GDM1 (cell line): ENCODE measurements at places on chromosomes 6 and 20.

GRCh38 chr20:17787816-17788215 is 88.0 kb downstream of the BANF2 start:
- no peak for DNase-seq

DNA sequence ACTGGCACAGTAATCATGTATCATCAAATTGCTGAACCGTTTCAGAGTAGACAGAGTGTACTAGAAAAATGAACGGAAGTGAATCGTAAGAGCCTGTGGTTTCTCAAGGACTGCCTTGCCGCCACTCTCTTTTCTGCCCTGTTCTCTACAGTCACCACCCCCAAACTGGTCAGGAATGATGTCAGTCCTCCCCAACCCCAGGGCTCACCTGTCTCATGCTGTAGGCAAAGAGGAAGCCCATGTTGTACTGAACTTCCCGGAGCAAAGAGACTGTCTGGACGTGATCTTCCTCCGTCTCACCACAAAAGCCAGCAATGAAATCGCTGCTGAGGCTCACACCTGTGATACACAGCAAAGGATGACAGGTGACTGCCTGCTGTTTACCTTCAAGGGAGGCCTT is 31.0 kb downstream of the CDK5RAP1 start:
- no peak for DNase-seq

DNA sequence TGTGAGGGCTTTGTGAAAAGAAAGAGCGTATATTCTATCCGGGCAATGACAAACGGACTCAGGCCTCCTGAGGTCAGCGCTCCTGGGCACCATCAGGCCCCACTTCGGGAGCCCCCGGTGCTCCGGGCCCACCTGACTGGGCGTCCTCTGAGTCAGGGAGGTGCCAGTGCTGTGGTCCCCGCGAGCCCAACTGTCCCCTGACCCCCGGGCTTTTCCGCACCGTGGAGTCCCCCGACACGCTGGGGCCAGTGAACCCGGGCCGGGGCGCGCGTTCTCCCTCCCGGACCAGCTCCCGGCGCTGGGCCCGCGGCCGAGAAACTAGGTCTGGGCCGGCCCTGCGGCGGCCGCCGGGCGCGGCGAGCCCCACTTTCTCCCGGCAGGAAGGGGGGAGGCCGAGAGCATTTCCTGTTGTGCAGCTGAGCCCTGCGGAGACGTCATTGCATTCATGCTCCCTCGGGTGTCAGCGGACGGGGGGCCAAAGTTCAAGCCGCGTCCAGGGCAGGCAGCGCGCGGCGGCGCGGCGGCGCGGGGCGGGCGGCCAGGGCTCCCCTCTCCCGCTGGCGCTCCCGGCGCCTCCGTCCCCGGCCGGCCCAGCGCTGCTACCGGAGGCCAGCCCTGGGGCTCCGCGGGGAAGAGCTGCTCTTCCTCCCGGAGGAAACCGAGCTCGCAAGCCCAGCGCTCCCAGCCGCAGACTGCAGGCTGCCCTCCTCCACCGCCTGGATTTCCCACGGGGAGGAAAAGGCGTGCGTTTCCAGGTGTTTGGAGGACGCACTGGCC is 18.3 kb downstream of the HIVEP2 start:
- DNase-seq: no peak

DNA sequence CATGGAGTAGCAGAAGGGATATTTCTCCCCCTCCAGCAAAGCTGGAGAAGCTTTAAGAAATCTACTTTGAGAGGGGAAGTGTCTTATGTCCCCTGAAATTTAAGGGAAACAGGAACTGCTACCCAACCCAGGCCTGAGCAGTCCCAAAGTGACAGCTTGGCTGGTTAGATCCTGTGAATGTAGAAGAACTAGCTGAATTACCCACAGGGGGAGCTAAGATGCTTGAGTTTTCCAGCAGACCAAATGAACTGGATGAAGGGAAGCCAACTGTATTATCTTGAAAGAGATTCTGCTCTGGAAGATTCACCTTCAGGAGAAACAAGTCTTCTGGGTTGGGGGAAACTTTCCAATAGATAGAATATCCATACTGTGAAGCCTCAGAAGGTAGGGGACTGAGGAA is 303.3 kb upstream of the MMS22L start:
- no peak for DNase-seq

- no peak for DNase-seq
Observed at GRCh38 chr6:91144126-91144525, 557.3 kb upstream of the MAP3K7 start.

- no peak for DNase-seq
Observed at GRCh38 chr6:42864602-42865001, 14.8 kb upstream of the RPL7L1 start.

GRCh38 chr20:33291830-33292355 is 8.9 kb downstream of the BPIFB1 start:
- DNase-seq: no peak

DNA sequence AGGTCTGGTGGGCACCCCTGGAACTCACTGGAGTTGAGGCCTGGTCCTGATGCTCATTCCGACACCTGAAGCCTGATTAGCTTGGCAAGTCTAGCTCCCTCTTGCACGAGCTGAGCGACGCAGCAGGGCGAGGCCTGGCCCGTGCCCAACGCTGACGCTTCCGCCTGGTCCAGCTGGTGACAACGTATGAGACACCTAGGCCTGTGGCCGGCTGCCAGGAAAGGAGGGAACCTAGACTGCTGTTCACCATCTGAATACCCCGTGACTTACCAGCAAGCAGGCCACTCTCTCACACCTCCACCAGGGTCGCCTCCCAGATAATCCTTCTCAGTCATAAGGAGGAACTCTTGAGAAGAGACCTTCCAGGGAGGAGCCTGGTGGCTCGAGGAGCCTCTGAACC is 24.5 kb downstream of the YTHDF1 start:
- no peak for DNase-seq

DNA sequence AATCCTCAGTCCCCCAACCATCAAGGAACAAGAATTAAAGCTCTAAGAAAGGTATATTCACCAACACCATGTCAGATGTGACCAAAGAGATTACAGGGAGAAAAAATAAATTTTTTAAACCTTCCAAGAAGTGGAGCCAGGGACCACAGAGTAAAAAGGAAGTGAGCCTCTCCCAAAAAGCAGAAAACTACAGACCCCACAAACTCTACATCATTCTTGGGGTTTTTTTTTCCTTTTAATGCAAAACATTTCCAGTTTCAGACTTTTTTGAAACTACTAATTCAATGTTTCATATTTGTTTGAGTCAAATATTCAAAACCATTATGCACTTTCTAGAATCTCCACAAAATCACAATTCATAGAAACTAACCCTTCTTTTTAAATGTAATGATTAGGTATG is 6.8 kb upstream of the IL17F start:
- no peak for DNase-seq

GRCh38 chr6:124522335-124522734 is 439.9 kb upstream of the RNF217 start:
- no peak for DNase-seq

- DNase-seq: no peak
Observed at GRCh38 chr20:61810738-61811135, 254.9 kb downstream of the TAF4 start.

DNA sequence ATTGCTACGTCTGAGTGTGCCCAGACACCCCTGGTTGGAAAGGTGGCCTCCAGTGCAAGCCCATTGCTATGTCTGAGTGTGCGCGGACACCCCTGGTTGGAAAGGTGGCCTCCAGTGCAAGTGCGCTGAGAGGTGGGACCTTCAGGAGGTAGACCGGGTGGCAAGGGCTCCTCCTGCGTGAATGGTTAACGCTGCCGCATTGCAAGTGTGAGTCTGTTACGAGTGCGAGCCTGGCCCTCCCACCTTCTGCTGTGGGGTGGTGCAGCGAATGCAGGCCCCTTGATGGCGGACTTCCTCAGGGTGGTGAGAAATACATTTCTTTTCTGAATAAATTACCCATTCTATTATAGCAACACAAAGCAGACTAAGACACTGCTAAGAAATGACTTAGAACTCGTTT is 208.8 kb downstream of the DLL1 start:
- no peak for DNase-seq
